ENCODE measurements at places on chromosomes 6 and 20.
A peak's percentile ranks its signal among the peaks of the same experiment; 100 is the strongest.

GRCh38 chr6:136225496-136225895 lies 24.6 kb downstream of the MTFR2 start:
- no peak for DNase-seq

- no peak for DNase-seq
Observed at GRCh38 chr6:41934278-41935192, 7.1 kb downstream of the CCND3 start.

DNA sequence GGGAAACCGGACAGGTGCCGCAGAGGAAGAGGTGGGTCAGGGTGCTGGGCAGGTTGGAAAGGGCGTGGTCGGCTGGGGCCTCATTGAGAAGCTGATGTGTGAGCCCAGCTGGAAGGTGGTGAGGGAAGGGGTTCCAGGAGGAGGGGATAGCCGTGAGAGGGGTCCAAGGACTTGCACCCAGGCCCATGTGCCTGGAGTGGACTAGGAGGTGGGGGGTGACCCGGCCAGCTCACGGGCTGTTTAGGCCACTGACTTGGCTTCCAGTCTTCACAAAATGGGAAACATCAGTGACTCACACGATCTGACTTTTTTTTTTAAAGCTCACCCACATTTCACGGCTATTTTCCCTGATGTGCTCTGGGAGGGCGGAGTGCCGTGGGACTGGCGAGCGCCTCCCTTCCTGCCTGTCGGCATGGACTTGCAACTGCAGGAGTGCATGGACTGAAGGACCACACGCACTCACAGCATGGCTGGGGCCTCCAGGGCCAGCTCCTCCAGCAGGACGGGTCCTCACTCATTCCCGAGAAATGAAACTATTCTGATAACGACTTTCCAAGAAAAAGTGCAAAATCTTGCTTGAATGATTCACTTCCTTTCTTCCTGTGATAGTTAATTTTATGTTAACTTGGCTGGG lies 13.5 kb upstream of the PDE10A start:
- DNase-seq: peak; percentile 76

GRCh38 chr20:50308513-50309279 lies 118.1 kb downstream of the CEBPB start:
- DNase-seq: no peak

- DNase-seq: no peak
Observed at GRCh38 chr6:42199106-42199981, 4.6 kb upstream of the GUCA1B start.

- DNase-seq: no peak
Observed at GRCh38 chr6:118216751-118217150, 309.7 kb downstream of the SLC35F1 start.

DNA sequence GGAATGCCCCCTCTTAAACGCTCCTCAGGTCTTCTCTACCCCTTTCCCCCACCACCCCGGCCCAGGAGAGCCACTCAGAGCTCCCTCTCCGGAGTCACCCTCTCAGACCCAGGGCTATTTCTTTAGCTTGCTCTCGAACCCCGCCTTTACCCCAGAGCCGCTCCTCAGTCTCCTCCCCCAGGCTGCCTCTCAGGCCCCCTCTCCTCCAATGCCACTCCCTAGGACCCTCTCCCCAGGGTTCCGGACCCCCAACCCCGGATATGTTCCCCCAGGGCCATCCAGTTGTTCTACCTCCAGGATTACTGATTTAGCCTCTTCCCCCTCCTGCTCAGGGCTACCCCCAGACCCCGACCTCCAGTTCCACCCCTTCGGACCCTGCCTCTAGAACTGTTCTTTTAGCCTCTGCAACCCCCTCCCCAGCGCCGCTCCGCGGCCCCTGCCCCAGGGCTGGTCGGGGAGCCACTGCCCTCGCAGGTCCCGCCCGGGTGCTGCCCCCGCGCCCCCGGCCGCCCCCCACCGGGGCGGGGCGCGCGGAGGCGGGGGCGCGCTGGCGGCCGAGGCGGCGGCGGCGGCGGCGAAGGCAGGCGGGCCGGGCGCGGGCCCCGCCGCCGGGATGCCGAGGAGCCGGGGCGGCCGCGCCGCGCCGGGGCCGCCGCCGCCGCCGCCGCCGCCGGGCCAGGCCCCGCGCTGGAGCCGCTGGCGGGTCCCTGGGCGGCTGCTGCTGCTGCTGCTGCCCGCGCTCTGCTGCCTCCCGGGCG lies at the start of gene MMP24:
Gene MMP24, plus strand, starts transcription at position 565 of the 758 bp plus-strand sequence. Its CDS starts 49 bp downstream, at position 614.
- DNase-seq: no peak

DNA sequence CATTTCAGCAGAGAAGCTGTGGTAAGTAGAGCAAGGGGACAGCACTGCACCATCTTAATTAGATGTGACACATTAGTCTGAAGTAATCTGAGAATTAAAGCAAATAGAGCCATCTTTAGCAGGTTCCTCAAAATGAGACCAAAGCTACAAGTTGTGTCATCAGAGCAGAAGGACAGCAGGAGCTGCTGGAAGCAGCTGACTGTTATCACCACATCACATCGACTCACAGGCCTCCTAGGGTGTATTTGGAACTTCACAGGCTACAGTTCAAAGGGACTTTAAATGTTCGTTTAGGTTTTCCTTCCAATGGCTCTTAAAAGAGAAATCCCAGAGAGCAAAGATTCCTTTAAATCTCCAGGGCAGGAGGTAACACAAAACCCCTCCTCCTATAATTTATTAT lies 69.5 kb downstream of the LCA5 start:
- no peak for DNase-seq

DNA sequence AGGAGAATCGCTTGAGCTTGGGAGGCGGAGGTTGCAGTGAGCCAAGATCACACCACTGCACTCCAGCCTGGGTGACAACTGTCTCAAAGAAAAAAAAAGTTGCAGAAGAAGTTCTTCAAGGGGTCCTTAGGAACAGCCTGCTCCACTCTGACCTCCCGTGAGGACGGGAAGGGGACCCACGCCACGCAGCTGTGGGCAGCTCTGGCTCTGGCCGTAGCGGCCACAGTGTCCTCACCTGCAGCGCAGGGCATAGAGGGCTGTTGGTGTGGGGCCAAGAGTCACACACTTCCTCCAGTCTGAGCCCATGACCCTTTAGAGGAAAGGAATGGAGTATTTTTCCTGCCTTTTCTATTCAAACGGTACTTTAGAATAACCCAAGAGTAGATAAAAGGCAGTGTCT lies 5.4 kb downstream of the NTSR1 start:
- no peak for DNase-seq

DNA sequence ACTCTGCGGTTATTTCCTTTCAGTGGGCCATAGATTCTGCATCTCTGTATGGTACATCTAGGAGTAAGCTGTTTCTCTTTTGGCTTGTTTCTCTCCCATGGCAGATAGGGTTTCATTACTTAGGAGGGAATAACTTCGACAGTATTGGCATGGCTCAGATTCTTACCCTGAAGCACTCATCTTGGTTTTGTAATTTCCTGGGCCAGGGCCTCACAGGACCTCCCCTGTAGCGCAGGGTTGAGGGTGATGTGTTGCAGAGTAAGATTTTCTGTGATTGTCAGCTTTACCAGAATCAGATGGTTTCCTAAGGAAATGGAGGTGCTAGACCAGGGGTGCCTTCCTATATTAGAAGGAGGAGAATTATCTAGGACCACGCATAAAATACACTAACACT lies 78.3 kb downstream of the STXBP5 start:
- DNase-seq: no peak

GRCh38 chr6:155387481-155387880 lies 68.2 kb downstream of the NOX3 start:
- no peak for DNase-seq

DNA sequence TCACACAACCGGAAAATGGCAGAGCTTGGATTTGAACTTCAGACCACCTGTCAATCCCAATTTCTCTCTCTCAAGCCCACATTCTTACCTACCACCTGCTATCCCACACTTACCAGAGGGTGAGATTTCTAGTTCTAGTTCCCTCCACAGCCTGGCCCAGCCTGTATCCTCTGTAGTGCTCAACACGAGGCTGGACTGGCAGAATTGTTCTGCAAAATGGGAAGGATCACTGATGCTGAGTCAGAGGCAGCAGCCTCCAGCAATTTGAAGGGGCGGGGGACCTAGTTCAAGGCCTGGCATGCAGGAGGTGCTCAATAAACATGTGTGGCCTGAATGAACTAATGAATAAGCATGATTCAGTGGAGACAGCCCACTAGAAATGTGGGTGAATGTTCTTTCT lies 53.6 kb upstream of the TTPAL start:
- DNase-seq: no peak

DNA sequence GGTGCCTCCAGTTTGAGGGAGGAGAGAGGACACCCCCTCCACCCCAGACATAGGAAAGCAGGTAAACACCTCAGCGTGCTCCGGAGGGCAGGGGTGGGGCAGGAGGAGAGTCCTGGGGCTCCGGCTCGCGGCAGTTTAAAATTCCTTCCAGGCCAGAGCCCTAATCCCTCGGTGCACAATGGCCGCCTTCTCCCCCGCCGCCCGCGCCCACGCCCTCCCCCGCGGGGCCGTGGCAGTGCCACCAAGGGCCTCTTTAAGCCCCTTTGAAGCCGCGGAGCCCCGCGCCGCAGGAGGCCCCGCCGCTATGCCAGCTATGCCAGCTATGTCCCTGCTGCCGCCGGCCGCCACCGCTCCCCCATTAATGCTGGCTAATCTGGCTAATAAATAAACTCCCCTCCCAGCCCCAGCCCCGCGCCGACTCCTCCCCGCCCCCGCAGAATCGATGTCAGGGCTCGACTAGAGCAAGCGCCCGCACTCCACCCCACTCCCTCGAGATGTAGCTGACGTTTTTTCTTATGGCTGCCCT lies 125.1 kb downstream of the MRPL14 start:
- DNase-seq: no peak

DNA sequence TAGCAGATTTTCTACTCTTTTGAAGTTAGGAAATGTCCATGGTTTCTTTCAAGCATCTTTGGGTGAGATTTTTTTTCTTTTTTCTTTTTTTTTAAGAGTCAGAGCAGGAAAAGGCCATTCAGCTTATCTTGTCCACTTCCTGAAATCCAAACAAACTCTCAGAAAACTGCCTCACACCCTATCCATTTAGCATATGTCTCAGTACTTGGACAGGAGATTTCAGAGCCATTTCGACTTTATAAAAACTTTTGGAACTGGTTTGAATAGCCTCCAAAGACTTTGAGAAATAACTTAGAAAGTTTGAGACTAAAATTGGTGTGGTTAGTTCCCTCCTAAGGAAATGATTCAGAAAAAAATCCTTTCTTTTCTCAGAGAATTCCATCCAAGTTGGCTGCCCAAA lies 125.1 kb downstream of the MYLK4 start:
- no peak for DNase-seq

DNA sequence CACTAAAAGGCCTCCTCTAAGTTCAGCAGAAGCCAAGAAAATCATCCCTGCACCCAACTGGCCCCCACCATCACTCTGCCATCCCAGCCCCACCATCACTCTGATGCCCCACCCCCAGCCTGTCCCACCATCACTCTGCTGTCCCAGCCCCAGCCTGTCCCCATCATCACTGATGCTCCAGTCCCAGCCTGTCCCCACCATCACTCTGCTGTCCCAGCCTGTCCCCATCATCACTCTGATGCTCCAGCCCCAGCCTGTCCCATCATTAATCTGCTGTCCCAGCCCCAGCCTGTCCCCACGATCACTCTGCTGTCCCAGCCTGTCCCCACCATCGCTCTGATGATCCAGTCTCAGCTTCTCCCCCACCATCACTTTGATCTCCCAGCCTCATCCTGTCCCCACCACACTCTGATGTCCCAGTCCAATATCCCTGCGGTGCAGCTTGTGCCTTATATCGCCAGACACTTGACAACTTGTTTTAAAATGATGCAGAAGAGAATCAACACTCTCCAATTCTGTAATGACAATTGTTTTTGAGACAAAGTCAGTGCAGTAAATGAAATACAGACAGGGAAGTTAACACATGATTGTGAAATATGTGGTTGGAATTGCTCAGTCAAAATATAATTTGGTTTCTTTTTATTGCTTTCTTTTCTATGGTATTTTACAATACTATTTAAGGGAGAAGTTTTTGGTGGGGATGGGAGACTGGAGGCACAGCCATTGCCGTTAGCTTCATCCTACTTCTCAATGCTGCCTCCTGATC lies 100.8 kb downstream of the TNFAIP3 start:
- DNase-seq: no peak

- no peak for DNase-seq
Observed at GRCh38 chr6:28635547-28636158, 110.0 kb downstream of the GPX5 start.

- no peak for DNase-seq
Observed at GRCh38 chr6:107330168-107330567, 129.2 kb downstream of the PDSS2 start.

DNA sequence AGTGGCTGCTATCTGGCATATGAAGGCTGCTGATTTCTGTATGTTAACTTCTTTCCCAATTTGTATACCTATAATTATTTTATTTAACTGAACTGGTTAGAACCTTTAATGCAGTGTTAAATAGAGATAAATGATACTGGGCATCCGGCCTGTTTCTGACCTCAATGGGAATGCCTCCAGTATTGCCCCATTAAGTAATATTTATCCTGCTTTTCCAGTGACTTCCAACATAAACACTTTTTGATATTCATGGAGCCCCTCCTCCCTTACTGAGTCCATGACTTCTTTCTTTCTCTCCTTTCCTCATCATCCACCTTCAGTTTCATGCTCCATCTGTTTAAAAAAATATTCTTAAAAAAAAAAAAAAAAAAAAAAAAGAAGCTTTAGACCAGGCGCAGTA lies 8.8 kb downstream of the TRIM27 start:
- no peak for DNase-seq

GRCh38 chr20:52804497-52805295 lies 167.5 kb upstream of the TSHZ2 start:
- DNase-seq: no peak

- no peak for DNase-seq
Observed at GRCh38 chr6:141682391-141682790, 450.3 kb upstream of the GJE1 start.

- DNase-seq: no peak
Observed at GRCh38 chr6:166778776-166779175, 151.7 kb upstream of the RPS6KA2 start.

DNA sequence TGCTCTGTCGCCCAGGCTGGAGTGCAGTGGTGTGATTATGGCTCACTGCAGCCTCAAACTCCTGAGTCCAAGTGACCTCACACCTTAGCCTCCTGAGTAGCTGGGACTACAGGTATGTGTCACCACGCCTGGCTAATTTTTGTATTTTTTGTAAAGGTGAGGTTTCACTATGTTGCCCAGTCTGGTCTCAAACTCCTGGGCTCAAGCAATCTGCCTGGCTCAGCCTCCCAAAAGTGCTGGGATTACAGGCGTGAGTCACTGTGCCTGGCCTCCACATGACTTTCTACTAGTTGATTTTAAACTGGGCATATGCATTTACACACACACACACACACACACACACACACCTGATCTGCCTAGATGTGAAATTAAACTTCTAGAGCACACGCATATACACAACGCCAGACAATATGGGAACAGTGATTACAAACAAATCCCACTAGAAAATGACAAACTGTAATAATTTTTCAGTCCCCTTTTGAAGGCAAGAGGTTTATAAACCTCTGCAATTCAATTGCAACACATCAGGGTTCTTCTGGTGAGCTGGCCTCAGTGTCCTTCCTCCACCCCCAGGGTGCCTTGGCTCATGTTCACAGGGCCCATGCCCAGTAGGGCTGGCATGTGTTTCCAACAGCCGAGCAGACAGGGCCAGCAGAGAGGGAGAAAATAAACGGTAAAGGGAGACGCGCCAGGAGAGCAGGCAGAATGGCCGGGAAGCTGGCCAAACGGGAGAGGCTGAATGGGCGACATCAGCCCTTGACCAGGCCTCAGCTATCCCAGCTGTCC lies 31.2 kb downstream of the PARD6B start:
- DNase-seq: no peak

Data from glomerular endothelial cell (primary cell).